GF-D8 (cell line): ENCODE measurements at places on chromosomes 7 and 10.
A peak's percentile ranks its signal among the peaks of the same experiment; 100 is the strongest.

DNA sequence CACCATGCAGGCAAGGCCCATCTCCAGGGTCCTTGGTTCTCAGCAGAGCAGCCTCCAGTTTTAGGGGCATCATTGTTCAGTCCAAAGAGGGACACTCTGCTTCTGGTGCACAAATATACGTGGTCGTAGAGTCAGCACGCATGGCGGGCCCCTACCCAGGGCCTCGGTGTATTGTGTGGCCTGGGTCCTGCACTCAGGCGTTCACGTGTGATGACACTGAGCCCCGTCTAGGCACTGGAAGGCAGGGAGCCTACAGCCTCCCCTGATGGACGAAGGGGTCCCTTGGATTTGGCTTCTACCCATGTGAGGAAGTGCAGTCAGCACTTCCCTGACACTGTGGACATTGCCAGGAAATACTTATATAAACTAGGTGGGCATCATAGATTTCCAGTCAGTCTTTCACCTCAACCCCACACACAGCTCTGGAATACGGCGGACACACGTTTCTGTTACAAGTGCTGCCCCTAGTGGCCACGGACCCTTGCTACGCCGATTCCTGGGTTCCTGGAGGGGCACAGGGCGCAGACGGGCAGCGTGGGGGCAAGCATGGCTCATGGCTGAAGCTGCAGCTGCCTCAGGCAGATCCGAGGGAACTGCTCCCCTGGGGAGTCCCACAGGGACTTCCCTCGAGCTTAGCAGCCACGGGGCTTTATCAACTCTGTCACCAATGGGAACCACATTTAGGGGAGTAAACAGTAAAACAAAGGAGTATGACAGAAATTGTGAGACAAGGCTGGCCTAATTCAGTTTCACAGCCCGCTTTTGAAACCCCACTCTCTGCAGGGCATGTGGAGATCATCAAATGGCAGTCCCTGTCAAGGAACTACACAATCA, 25.4 kb downstream of the AIFM2 start:
- no peak for DNase-seq

DNA sequence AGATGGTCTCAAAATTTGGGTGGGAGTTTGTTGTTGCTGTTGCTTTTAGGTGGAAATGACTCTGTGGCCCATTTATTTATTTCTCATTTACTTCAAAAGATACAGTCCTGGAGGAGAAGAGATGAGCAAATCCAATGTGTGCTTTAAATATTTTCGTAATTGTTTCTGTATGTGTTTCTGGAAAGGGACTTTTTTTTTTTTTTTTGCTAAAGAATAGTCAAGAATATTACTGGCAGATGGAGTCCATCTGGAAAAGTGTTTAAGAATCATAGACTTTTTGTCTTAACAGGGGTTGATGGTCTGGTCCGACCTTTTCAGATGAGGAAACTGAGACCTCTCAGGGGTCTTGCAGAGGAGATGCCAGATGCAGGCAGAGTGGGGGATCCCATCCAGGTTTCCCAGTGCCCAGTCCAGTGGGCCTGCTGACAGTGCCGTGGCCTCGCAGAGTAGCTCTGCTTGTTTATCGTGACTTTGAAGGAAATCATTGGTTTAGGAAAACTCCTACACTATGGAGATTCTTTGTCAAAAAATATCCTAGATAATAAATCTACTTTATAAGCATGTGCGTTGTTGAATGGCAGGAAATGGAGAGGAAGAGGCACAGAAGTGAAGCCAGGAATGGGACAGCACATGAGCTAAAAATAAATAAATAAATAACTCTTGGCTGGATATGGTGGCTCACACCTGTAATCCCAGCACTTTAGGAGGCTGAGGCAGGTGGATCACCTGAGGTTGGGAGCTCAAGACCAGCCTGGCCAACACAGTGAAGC, 164.3 kb upstream of the SVIL start:
- no peak for DNase-seq

GRCh38 chr10:130251766-130252165, 115.6 kb downstream of the GLRX3 start:
- DNase-seq, result no peak

- no peak for DNase-seq
Measured at GRCh38 chr10:89134963-89135362, 72.2 kb downstream of the CH25H start.

DNA sequence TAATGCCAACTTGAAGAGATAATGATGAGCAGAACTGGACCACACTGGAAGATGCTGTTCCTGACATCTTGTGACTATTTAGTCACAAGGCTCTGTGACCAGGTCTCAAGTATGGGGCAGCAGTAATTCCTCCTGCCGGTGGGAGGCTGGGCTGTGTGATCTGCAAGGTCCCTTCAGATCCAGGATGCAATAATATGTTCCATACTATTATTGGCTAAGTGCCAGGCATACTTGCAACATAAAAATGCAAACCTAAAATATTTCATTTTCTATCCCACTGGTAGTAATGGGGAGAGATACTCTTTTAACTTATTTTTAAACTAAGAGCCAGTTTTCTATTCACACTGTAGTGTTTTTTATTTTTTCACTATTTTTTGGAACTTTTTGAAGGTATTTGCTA, 171.5 kb downstream of the CYP26A1 start:
- no peak for DNase-seq

DNA sequence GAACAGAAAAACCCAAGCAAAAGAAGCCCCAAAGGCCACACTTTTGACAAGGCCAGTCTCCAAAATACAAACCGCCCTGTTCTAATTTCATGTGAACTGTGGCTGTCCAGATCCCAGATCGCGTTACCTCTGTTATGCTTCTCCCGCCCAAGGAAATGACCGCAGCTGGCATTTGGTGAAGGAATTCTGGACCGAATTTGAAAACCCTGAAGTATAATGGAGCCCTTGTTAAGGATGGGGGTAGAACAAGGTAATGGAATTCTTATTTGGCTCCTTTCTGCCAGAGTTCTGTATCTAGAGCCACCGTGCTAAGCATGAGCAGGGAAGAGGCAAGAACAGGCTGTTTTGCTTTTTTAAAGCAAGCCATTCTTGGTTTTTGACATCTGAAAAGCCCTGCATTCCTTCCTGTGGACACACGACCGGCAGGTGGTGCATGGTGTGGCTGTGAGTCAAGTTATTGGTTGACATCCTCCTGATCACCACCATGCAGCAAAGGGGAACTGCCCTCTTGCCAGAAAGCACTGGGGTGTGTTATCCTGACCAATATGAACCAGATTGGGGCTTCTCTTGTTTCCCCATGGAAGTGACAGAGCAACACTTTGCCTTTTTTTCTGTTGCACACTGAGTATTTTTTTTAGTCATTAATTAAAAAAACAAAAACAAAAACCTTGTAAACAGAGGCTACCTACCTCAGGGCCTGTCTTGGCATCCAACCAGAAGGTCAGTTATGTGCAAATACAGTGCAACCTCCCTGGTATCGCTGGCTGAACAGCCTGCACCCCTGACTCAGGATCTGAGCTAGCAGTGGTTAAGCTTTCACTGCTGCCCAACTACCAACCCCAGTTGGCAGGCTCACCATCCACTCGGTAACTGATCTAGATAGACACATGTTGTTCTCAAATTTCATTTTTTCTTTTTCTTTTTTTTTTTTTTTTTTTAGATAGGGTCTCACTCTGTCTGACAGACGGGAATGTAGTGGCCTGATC, 14.2 kb downstream of the UCMA start:
- DNase-seq, result no peak

DNA sequence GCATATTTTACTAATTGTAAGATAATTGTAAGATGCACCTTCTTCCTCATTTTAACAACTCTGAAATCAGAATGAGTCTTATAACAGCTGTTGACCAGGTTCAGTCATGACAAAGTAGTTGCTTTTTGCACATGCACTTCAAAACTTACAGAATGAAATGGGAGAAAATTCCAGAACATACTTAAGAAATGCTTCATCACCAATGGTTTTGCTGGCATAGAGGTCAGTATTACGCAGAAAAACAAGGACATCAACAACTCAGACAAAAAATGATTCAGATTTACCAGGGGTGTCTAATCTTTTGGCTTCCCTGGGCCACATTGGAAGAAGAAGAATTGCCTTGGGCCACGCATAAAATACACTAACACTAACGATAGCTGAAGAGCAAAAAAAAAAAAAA, 13.3 kb downstream of the COL28A1 start:
- DNase-seq, result no peak

DNA sequence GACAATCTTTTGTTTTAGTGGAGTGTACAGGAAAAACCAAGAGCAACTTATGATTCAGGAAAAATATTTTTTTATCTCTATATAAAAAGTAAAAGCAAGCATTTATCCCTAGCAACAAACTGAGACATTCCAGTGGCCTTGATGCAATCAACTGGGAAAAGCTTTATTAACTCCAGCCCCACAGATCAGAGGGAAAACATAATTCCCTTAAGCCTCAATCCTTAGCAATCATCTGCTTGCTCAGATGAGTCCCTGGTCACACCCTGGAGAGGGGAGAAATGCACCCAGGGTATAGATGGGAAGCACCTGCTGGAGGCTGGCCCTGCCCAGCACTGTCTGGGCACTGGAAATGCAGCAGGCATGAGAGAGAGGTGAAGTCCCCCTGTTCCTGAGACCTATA, 636.6 kb downstream of the TNS3 start:
- no peak for DNase-seq

- no peak for DNase-seq
Measured at GRCh38 chr10:102696736-102697135, 17.5 kb downstream of the ARL3 start.

GRCh38 chr7:130144312-130145171, 60.7 kb downstream of the TMEM209 start:
- no peak for DNase-seq

DNA sequence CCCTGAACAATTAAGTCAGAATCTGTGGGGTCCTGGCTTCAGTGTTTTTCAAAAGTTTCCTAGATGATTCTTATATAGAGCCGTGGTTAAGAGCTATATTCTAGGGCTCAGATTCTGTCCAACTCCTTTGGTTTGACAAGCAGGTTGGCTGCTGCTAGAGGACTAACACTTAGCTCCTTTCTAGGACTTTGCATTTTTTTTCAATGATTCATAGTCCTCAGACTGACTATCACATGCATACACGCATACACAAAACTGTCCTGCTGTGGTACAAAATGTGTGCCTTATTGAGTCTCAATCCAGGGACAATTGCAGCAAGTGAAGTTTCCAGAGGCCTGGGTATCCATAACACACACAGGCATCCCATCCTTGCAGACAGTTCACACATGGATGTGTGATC, 392.0 kb downstream of the NRG3 start:
- DNase-seq, result no peak

- no peak for DNase-seq
Measured at GRCh38 chr7:132508724-132509353, 67.4 kb downstream of the PLXNA4 start.

DNA sequence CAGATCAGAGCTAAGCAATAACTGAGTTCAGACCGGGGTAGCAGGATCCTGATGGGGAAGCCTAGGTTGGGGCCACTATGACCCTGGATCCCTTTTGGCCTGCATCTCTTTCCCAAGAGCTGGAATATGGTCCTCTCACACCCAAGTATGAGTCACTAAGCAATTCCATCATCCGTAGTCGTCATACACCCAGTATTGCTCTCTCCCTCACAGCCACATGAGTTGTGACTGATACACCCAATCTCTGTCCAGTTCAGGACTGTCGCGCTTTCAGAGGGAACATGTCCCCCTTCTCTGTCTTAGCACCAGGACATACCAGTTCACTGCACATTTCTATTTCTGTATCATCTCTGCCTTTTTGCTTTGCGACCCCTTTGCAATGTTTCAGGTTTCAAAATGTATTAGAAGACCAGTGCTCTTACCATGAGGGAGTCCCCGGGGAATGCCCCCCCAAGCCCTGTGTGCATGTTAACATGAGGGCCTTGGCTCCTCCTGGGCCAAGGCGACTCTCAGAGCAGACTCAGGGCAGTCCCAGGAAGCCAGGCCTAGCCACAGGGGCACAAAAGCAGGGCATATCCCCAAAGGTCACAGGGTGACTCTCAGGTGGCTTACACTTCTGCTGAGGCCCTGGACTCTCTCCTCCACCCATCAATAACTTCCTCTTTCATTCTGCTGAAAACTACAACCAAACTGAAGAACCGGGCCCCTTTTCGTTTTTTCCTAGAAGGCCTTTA, 75.3 kb upstream of the SAMD8 start:
- DNase-seq, result no peak

DNA sequence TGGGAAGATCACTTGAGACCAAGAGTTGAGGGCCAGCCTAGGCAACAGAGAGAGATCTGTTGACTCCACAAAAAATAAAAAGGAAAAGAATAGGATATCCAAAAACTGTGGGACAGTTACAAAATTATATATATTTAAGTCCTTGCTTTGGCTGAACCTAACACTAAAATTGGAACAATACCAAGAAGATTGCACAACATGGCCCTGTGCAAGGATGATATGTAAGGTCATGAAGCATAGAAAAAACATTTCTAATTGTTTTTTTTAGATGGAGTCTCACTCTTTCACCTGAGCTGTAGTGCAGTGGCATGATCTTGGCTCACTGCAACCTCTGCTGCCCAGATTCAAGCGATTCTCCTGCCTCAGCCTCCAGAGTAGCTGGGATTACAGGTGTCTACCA, 139.0 kb downstream of the TPST1 start:
- DNase-seq, result peak; percentile 27

- DNase-seq, result no peak
Measured at GRCh38 chr10:60394446-60394845, 4.8 kb upstream of the ANK3 start.

DNA sequence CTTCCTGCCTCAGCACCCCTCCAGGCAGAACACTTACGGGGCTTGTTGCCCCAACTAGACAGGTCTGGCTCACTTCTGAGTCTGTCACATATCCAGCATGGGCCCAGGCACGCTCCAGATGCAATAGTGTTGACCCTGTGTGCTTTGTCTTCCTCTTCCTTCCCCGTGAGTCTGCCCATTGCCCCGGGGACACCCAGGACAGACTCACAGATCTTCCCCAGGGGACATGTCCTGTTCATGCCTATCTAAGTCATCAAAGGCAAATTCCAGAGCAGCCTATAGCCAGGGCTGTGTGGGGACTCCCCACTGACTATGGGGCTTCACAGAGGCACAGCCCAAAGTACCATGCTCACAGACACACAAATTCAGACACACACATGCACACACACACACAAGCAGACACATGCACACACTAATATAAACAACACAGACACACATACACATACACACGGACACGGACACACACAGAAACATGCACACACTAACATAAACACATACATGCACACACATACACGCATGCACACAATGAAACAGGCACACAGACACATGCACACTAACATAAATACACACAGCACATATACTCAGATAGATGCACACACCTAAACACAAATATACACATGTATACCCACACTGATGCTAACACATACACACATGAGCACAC, 175.8 kb downstream of the KCNMA1 start:
- no peak for DNase-seq

DNA sequence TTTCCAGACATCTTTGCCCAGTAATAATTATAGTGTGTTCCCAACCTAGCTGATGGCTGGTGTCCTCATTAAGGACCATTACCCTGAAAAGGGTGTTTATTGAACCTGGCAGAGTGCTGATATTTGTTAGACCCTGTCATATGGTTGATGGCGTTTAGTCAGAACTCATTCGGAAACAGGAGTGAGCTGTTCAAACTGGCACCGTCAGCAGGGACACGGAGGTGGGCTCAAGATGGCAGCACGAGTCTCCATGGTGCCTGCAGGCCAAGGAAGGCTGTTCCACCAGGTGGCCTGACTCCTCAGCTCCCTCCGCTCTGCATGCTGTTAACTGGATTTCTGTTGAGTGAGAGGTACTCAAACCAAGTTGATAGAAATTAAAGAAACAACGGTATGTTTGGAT, 589.1 kb upstream of the MGMT start:
- no peak for DNase-seq
